ENCODE measurements at places on chromosomes 3 and 15.
A peak's percentile ranks its signal among the peaks of the same experiment; 100 is the strongest.

GRCh38 chr15:70504988-70505387 is 258.4 kb downstream of the UACA start:
- DNase-seq: no peak

DNA sequence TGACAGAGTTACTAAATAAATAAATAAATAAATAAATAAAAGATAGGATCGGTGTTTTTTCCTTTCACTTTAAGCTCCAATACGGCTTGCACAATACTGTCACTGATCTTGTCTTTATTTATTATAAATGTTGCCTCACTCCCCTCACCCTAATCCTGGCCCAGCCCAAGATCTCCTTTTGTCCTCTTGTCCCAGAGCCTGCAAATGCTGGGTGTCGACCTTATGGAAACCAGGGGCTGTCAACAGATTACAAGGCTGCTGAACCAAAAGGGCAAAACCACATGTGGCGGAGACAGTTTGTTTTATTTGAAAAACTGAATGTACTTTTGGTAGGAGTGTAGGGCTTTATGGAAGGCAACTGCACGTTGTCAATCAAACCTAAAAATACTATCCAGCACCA is 75.9 kb downstream of the RFTN1 start:
- no peak for DNase-seq

DNA sequence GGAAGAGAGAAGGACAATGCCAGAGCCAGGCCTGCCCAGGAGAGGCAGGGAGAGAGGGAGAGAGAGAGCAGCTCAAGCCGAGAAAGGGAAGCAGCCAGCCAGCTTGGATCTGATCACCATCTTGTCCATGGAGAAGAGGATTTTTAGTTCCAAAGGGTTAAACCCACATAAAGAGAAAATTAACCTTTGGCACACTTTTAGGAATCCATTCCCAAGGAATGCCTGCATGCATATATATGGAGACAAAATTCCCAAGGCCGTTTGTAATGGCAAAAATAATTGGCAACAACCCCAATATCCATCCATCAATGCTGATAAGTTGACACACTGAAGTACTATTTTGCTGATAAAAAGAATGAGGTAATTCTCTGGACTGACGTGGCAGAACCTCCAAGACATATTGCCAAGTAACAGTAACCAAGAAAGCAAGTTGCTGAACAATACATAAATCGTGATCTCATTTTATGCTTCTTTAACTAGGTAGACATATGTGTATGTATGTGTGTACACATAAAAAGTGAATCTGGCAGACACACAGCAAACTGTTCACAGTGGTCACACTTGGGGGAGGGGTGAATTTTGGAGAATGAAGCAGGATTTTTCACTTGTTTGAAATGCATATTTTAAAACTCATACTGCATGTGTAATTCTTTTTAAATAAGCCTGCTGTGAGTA is 7.5 kb upstream of the STRA6 start:
- no peak for DNase-seq

DNA sequence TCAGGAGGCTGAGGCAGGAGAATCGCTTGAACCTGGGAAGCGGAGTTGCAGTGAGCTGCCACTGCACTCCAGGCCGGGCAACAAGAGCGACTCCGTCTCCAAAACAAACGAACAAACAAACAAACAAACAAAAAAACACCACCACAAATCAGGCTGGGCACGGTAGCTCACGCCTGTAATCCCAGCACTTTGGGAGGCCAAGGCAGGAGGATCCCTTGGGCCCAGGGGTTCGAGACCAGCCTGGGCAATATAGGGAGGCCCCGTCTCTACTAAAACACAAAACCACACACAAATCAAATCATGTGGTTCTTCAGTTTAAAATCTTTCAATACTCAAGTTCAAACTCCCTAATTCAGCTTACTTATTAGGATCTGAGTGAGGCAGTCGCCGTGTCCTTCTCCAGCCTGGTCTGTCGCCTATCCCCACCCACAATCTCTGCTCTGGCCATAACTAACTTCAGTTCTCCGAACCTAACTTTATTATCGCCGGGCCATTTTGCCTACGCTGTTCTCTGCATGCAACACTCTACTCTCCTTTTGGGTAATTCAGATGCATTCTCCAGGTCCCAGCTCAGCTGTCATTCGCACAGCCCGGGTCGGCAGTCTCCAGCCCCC is 660 bp upstream of the RTF1 start:
- DNase-seq: no peak

DNA sequence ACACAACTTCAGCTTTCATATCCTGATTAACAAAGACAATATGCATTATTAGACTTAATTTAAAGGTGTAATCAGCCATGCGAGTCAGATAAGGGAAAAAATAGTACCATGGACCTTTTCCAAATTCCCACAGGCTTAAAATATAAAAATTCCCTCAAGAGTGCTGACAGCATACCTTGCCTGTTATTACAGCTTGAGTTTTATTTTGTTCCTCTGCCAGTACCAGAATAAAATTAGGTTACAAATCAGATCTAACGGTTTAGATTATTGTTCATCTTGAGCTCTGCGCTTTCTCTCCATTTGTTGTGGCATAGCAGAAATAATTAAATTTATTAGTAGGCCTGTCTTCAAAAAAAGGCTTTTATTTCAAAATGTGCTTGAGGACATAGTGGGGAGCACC is 250.3 kb downstream of the PTPRG start:
- no peak for DNase-seq

GRCh38 chr3:56620371-56620770 is 62.7 kb downstream of the TASOR start:
- DNase-seq: no peak

DNA sequence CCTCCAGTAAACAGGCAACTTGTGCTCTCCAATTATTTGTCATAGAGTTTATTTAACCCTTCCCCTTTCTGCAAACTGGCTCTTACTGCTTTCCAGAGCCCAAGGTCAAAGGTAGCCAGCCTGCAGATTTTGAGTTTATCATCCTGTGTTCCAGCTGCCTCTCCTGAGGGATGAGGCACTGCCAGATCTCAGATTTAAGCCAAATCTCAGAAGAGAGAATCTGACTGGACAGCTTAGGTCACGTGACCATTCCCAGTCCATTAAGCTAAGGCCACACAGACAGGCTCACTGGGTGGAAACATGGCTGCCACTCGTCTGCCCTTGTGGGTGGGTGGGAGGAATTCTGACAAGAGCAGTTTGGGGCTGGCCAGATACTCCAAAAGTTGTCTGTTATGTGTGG is 8.6 kb upstream of the SIAH2 start:
- no peak for DNase-seq

- DNase-seq: no peak
Measured at GRCh38 chr15:25169318-25169717, 214.5 kb downstream of the SNRPN start.

DNA sequence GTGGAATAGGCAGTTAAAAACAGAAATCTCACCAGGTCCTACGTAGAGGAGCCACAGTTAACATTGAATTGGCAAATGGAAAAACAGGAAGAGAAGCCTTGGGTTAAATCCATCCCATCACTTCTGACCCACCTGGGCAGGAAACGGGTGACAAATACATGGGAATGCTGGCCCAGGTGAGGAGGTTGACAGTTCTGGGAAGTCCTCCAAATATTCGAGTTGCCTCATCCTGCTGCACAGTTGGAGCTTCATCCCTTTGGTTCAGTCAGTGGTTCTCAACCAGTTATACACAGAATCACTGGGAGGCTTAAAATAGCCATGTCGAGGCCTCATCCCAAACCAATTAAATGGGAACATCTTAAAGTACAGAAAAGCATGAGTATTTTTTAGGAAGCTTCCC is 5.3 kb downstream of the MYZAP start:
- DNase-seq: no peak

GRCh38 chr3:170966495-170966894 is 58.1 kb upstream of the EIF5A2 start:
- no peak for DNase-seq

DNA sequence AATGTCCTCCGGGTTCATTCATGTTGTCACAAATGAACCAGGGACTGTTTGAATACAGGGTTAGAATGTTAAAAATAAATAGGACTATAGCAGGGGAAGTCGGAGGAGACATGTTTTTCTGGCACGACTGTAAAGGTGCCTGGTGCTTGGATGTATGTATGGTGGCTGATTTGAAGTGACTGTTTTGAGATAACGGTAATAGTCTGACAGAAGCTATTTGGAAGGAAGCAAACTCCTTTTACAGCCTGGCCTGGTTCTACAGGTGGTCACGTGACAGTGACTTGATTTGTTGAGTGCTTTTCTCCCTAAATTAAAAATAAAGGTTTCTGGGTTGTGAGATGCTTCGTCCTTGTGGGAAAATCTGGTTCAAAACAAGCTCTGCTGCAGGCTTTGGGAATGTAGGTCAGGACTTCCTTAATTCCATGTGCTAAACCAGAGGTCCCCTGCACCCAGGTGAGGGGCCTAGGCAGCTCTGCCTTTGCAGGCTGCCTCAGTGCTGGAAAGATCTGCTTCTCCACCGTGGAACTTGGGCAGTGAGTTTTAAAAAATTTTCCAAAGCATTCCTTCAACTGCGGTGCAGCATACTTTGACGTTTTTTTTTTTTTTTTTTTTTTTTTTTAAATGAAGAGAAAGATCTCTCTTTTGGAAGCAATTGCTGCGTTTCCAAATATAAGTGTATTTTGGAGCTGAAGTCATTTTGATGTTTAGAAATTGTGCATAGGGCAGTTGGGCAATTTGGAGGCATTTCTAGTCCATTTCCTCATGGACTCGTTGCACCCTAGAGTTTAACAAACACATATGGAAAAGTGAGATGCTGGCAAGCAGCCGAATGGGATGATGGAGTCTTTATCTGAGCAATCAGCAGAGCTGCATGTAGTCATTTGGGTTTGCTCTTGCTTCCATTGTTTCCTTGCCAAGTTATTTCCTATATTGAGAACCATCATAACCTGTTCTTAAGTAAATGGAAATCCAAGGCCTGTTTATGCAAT is 30.9 kb downstream of the ITPR1 start:
- DNase-seq: peak; percentile 20

DNA sequence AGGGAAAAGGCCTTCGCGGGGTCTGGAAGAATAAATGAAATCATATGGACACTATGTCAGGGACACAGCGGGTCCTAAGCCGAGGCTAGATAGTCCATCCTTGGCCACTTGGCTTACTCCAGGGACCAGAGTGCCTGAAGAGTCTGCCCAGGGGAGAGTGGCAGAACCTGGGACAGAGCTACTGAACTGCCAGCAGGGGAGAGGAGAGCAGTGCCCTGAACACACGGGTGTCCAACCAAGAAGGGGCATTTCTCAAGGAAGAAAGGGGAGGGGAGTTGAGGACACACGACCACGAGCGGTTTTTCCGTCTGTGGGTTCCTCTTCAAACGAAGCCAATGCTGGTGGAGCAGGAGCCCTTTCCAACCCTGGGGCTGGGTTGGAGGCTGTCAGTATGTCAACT is 1.0 kb downstream of the ACAN start:
- no peak for DNase-seq

GRCh38 chr3:112407888-112408702 is 75.1 kb downstream of the CD200 start:
- DNase-seq: no peak

- DNase-seq: no peak
Measured at GRCh38 chr3:16658925-16659793, 53.9 kb upstream of the DAZL start.

DNA sequence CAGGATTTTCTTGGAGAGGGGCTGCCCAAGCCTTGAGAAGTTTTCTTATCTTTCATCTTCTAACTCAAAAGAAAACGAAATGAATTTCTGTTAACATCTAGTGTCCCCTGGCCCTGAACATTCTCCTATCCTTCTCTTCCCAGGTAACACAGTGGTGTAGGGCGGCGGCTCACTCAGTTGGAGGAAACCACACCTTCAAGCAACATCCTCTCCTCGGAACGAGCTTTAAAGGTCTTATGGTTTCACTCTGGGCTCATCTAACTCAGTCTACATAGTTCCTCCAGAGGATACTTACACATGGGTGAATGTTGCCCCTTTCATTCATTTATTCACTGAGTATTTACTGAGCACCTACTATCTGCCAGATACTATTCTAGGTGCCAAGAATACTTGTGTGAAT is 31.0 kb upstream of the KLHL6 start:
- no peak for DNase-seq
